ENCODE measurements at places on chromosomes 1 and 21.

DNA sequence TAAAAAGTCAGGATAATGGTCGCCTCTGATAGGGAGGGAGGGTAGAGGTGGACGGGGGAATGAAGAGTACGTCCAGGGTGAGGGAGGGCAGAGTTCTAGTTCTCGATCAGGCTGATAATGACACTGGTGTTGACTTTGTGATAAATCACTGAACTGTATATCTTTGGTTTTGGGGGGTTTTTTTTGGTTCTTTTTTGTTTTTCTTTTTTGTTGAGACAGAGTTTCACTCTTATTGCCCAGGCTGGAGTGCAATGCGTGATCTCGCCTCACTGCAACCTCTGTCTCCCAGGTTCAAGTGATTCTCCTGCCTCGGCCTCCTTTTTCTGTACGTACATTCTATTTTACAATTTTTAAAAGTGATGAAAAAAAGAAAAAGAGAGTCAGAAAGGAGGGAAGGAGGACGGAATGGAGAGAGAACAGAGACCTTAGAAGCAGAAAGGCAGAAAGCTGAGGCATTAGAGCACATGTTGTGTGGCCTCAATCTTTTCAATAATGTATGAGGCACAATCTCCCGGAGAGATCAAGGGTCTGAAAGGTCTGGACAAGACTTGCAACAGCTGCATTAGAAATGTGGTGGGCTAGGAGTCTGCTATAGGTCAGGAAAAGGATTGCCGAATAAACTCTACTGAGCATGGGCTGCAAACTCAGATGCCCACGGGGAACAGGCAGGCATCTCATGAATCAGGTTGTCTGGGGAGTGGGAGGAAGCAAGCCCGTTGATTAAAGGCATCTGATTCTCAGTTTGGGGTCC is 174.8 kb downstream of the TOMM20 start:
- DNase-seq: no peak

GRCh38 chr1:21550866-21551475 is 41.7 kb downstream of the ALPL start:
- no peak for DNase-seq

DNA sequence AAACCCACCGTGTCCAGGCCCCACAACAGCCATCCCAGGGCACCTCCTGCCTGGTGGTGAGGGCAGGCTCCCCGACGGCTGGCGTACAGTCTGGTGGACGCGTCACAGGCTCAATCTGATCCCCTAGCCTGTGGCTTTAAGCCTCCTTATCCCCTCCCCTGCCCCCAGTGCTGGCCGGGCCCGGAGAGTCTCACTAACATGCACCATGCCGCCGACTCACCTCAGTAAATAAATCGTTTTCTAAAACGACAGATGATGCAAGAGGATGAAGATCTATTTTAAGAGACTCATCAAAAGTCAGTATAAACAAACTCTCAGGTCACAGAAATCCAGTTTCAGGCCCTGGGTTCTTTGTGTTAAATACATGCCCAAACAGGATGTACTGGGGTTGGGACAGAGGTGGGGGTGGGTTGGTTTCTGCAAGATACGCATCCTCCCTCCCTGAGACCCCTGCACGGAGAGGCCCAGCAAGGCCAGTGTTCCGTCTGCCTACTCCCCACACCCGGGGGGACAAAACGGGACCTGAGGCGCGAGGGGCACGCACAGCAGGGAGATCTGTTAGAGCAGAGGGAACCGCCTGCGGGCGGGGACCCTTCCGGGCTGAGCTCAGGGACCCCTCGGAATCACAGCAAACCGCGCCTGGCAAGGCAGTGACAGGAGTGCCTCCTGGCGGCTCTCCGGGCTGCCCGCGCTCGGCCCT is 3.1 kb downstream of the PANK4 start:
- no peak for DNase-seq

GRCh38 chr1:92536980-92537884 is 50.5 kb upstream of the GFI1 start:
- no peak for DNase-seq

- DNase-seq: no peak
Measured at GRCh38 chr21:33202464-33203363, 27.0 kb upstream of the IFNAR2 start.

GRCh38 chr21:31278511-31279130 is 65.4 kb downstream of the TIAM1 start:
- no peak for DNase-seq

DNA sequence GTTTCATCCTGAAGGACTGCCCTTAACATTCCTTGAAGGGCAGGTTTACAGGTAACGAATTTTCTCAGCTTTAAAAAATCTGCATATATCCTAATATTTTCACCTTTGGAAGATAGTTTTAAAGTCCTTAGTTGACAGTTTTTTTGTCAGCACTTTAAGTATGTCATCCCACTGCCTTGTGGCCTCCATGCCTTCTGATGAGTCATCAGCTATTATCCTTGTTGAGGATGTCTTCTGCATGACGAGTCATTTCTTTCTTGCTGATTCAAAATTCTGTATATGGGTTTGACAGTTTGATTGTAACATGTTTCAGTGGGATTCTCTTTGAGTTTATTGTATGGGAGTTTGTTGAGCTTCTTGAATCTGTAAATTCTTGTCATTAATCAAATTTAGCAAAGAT is 500.6 kb downstream of the DISC1 start:
- DNase-seq: no peak

DNA sequence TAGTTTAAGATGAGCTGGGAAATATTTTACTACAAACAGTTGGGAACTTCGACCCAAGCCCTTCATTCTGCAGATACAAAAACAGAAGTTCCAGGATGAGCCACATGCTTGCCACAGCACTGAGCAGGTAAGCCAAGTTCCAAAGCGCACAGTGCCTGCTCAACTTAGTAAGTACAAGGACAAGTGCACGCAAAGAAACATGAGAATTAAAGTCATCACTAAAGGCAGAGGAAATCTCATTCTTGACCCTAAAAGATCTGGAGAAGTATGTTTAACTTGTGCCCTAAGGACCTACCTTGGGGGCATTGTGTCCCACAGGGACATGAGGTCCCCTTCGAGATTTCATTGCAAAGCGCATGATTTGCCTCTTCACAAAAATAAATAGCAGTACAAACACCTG is 1.2 kb upstream of the UBAP2L start:
- no peak for DNase-seq

DNA sequence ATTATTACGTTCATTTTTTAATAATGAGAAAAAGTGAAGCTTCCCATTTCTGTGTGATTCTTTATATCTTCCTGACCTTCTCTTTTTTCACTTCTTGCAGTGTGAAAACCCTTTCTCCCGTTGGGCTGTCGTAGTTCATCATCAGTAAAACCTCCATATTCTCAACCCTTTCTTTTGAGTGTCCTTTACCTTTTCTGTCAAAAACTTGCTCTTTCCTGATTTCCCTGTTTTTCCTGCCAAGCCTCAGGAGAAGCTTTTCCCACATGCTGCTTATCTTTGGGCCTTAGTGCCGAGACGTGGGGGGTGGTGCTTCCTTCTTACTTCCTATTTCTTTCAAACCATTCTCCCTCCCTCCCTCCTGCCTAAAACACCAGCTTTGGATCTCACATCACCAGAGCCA is 46.1 kb downstream of the UCK2 start:
- DNase-seq: no peak

DNA sequence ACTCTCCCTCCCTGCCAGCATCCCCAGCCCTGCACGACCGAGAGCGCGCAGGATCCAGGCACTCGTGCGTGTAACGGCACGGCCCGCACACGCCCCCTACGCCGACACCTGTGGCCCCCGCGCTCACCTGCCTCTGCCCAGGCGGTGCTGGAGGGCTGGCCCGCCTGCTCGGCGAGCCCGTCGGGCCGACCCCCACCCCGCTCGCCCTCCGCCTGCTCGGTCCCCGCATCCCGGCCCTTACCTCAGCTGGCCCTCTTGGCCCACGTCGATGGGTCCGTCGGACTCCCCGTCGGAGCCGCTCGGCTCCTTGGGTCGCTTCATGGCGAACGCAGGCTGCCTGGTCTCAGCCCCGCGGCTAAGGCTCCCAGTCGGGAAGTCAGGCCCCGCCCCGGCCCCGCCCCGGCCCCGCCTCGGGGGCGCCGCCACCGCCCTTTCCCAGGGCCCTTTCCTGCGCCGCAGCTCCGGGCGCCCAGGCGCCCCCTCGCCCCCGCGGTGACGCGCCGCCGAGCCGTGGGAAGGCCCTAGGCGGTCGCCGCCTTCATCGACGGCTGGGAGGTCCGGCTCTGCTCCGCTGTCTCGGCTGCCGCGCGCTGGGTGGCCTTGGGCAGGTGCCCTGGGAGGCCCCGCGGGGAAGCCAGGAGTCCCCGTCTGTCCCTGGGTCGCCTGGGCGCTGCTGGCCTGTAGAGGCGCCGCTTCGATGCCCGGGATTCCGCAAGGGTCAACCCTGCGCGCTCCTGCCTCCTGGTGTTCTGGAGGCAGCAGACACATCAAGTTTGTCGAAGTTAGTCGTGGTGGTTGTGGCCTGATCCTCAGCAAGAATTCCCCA is at the start of gene HEYL:
Gene HEYL (minus strand): TSS at position 339 of the 826 bp plus-strand sequence. CDS start 18 bp downstream, at position 321.
- peak; percentile 33 for DNase-seq

DNA sequence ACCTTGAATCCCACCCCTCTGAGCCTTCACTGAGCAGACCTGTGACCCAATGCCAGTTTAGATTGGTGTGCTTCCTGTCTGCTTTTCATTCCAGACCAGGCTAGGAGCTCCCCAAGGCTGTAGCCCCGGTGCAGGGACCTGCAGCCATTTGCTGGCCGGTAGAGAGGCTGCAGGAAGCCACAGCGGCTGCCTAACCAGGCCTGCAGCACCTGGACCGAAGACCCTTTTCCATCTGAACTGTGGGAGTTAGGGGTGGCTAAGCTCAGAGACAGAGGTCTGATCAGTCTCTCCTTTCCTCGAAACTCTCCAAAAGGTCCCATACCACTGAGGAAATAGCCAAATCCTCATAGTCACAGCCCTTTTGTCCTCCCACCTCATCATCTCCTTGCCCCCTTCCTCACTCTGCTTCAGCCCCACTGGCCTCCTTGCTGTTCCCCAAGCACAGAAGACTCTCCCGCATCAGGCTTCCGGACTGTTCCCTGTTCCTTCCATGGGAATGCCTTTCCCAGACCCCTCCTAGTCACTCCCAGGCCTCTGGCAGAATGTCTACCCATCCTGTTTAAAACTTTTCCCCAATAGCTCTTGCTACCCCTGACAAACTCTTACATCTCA is 674 bp upstream of the TTC4 start:
- DNase-seq: no peak

DNA sequence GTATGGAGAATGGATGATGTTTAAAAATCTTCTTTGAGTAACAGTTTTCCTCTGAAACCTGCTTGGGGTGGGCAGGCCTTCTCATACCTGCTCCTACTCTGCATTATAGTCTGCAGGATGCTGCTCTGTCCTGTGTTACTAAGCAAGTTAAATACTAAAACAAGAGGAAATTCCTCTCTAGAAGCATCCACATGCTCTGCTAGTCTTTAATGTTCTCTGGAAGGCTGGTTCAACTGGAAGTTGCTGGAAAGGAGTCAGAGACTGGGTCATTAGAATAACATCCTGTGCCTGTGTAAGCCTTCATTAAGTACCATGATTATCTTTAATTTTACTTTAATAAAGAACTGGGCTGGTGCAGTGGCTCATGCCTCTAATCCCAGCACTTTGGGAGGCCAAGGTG is 5.8 kb downstream of the SELP start:
- DNase-seq: no peak

DNA sequence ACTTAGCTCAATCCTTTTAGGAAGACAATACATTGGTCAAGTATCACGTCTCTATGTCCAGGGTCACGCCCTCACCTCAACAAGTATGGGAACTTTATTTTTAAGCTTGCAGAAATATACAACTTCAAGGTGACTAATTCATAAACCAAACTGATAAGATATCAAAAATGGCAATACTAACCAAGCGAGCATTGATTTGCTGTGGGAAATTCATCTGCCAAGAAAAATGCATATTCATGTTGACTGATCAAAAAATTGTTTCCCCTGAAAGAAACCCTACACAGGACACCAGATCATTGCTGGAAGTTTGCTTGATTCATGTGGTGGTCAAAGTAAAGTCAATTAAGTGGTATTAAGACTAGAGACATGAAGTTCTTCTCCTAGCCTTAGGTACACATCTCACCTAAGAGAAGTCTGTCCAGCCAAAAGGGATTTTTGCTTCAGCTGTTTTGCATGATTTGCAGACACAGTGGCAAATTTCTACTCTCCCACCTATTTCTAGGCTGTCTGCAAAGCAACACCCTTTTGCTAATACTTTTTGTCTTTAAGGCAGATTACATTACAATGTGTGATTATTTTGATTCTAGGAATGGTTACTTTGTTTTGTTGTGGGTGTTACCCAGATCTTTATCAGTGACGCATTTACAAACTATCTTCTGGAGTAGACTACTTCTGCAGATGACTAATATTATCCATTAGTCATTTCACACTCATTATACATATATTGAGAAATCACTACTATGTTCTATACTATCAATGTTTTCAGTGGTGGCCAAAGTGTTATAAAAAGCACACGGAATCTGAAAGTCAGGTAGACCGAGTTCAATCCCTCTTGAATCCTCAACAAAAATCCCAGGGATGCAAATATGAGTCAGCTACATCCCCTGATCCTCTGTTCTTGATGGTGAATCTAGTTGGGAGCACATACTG is 12.4 kb downstream of the SAMSN1 start:
- DNase-seq: no peak

DNA sequence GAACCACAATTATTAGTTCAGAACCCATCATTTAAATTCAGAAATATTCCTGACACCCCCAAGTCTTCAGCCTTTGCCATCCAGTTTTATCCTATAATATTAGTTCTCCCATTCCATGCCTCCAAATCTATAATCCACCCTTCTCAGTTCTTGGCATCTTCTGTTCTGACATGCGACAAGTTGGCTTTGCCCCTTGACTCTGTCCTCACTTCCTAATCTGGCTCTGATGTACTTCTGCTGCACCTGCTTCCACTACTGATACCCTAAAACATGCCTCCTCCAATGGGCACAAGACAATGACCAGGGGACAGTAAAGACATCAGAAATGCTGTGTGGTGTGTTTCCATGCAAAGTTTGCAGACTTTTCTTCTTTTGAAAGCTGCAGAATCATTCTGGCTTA is 17.1 kb upstream of the FBXO28 start:
- no peak for DNase-seq

DNA sequence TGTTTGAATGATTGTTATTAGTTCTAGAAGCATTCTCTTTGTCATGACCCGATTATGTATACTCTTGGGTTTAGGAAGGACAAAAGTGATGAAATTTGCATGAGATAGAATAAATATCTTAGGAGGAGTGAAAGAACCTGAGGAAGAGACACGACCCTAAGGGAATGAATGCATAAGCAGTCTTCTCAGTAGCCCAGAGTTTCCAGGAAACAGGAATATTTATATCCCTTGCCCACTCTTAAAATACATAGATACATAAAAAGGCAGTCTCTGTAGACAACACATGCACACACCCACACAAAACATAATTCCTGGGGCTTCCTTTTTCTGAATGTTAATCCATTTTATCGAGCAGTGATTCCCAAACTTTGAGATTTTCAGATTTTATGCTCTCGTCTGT is 19.4 kb downstream of the CLEC20A start:
- DNase-seq: no peak

GRCh38 chr1:181135815-181136737 is 47.6 kb downstream of the IER5 start:
- DNase-seq: no peak

DNA sequence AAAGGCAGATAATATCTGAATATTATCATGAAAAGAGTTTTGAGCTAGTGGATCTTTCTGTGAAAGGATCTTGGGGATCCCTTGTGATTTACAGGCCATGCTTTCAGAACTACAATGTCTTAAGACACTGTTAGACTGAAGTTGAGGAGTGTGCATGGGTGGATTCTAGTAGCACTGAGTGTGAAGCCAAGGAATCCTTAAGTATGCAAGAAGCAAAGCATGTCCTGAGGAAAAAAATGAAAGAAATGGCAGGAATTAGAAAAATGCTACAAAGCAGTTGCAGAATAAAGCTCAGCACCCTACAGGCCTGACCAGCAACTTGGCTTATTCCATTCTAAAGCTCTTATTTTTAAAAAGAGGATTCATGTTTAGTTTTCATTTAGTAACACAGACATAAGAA is 11.9 kb downstream of the STX6 start:
- no peak for DNase-seq

Data from stimulated activated CD8-positive, alpha-beta memory T cell treated with anti-CD3 and anti-CD28 coated beads, Interleukin-12 subunit alpha, Interleukin-12 subunit beta, amount 100 ng/mL, for 1 hour (primary cell).